ENCODE measurements at places on chromosomes 13 and 19.

DNA sequence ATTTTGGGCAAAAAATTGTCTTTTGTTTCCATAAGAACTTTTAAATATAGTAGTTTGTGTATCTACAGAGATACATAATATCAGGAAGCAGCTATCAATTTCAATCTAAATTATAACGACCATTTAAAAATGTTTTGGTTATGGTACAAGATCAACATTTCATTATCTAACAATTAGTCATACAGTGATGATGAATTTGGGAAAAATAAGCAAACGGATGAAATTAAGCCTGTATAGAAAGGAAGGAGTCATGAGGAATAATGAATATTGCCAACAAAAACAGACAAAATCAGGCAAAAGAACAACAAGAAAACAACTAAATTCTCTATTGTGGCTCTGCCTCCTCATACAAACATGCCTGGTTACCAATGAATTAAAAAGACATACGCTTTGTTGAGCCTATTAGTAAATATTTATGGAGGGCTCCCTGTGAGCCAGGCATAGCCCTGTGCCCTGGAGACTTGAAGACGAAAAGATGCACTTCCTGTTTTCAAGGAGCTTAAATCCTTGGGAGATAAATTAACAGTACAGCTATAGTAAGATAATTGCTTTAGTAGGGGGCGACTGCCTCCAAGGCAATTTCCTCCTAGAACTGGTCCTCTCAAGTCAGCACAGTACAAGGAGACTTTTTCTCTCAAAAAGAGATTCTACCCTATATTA is 73.0 kb downstream of the NALCN start:
- no peak for DNase-seq

DNA sequence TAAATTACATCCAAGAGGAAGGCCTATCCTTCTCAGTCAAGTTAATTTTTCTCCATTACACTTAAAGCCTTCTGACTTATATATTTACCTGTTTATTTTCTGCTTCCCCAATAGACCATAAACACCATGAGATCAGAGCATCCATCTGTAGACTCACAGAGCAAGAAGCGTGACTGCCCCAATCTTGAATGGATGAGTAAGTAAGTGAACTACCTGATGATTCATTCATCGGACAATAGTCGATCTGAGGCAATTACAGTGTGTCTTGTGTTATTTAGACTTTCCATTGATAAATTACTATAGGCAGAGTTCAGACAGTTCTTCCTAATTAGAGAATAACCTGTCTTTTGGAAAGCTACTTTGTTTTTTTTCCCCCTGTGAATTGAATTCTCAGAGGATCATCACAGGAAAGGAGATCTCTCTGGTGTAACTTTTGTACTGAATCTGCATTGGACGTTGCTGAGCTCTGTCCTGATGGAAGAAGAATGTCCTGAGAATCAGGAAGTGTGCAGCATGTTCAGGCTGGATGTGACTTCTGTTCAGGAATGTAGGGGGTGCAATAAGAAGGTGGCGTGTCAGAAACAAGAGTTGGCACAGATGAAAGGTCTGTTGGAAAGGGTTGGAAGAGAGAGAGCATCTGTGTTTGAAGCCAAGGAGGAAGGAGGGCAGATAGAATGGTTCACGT is 367.0 kb downstream of the NALCN start:
- DNase-seq, result no peak

DNA sequence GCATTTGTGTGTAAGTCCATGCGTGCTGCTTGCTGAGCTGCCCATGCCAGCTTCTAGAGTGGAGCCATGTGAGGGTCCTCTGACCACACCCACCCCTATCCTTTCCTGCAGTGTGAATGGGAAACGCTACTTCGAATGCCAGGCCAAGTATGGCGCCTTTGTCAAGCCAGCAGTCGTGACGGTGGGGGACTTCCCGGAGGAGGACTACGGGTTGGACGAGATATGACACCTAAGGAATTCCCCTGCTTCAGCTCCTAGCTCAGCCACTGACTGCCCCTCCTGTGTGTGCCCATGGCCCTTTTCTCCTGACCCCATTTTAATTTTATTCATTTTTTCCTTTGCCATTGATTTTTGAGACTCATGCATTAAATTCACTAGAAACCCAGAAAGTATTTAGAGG is 10.3 kb downstream of the TBCB start:
- DNase-seq, result no peak

DNA sequence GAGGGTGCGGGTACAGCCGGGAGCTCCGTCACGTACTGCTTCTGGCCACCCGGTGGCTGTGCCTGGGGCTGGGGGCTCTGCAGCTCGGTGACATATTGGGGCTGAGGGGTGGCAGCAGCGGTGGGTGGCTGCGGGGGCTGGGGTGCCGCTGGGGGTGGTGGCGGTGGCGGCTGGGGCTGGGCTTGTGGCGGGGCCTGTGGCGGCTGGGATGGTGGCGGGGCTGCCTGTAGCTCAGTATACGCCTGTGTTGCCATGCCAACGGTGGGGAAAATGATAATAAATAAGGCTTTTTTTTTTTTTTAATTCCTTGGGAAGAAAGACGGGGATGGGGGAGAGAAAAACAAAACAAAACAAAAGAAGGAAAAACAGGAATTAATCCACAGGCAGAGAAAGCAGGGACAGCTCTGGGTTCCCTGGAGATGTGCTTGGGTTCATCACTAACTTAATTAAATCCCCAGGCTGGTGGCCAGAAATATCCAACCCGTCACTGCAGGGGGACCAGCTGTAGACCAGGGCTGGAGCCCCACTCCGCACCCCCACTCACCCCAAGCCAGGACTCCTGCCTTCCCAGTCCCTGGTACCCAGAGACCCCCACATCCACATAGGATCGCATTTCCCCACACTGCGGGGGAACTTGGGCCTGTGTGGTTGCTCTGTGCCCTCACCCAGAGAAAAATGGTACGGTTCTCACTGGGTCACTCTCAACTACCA is 12.4 kb downstream of the RFX1 start:
- no peak for DNase-seq

GRCh38 chr19:53466726-53467484 is 628 bp upstream of the ZNF813 start:
- DNase-seq, result no peak

DNA sequence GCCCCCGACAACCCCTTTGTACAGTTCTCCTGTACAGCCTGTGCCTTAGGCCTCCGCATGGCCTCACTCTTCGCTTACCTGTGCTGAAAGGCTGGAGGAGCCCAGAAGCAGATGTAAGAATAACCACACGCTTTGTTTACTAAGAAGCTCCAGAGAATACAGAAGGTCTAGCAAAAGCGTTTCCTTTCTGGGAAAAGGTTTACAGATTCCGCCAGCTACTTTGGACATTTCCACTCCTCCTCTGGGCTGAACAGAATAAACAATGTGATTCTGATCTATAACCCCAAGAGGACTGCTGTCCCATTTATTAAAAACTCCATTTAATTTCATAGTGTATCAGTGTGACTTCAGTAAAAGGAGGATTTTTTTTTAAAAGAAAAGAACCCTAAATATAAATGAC is 339.2 kb downstream of the DNAJC15 start:
- DNase-seq, result no peak

- DNase-seq, result no peak
These were observed 2.5 kb downstream of the ICAM5 start for GRCh38 chr19:10292206-10292788.

- DNase-seq, result no peak
These were observed 51.2 kb downstream of the NLRP12 start for GRCh38 chr19:53772943-53773342.

DNA sequence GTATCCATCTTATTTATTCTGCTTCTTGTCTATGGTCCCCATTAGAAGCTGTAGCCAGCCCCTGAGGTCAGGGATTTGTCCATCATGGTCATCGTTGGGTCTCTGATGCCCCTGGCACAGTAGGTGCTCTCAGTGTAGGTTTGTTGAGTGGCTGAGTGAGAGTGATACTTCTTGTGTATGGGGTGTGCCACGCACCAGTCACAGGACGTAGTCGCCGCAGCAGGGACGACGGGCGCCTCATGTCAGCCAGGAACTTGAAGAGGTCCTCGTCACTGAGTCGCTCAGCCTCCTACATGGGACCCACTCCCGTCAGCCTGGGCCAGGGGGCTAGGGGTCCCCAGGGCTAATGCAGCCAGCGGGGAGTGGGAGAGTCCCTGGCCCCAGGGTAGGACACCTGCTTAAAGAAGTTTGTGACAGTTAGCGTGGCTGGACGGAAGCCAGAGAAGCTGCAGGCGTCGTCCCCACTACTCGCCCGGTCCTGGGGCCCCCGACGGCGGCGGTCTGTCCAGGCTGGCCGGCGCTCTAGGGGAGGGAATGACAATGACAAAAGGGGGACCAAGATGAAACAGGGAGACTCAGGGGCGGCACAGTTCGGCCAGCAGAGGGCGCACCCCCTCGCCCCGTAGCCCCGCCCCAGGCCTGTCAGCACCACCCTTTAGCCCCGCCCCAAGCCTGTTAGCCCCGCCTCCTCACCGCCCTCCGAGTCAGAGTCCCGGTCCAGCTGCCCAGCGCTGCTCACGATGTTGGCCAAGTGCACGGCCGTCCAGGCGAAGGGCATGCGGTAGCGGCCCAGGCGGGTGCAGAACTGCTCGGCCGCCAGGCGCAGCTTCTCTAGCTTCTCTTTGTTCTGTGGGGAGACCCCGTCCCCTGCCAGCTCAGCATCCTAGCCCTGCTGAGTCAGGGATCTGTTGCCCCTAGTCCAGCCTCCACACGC is 3.7 kb downstream of the ANGPTL8 start:
- no peak for DNase-seq

GRCh38 chr19:34282611-34283519 is 28.5 kb downstream of the GARRE1 start:
- DNase-seq, result no peak

DNA sequence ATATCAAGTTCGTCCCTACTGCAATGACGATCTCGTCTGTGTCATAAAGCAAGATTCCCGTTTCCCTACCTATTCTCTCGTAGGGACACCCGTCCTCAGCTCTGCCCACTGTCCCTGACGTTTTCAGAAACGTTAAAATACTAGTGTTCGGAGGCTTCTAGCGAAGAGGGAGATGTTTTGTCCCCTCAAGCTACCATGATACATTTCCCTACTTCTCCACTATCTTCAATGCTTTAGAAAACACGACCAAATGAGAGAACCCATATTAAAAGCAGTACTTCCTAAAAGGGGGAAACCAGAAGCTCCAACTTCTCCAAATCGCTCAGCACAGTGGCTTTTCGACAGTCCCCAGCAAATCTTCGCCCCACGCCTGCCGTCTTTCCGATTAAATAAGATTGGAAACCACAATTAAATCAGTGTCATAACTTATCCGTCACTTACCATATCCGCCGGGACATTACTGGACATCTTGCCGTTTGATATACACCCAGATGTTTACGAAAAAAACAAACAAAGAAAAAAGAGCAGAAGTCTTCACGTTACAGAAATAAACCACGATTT is 1.3 kb downstream of the UBL3 start:
- DNase-seq, result no peak

- no peak for DNase-seq
These were observed 2.2 kb downstream of the ZIC2 start for GRCh38 chr13:99983499-99984401.

- DNase-seq, result no peak
These were observed 468 bp upstream of the SERTM1 start for GRCh38 chr13:36673352-36673751.

GRCh38 chr19:44570984-44571684 is 41.7 kb upstream of the CEACAM20 start:
- peak; percentile 71 for DNase-seq

DNA sequence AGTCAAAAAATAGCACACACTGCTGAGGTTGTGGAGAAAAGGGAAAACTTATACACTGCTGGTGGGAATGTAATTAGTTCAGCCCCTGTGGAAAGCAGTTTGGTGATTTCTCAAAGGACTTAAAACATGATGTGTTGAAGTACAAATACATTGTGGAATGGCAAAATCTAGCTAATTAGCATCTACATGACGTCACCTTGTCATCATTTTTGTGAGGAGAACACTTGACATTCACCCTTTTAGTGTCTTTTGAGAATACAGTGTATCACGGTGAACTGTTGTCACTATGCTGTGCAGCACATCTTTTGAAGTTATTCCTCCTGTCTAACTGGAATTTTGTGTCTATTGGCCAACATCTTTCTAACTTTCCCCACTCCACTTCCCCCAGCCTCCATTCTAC is 5.6 kb downstream of the OR7A10 start:
- DNase-seq, result no peak

DNA sequence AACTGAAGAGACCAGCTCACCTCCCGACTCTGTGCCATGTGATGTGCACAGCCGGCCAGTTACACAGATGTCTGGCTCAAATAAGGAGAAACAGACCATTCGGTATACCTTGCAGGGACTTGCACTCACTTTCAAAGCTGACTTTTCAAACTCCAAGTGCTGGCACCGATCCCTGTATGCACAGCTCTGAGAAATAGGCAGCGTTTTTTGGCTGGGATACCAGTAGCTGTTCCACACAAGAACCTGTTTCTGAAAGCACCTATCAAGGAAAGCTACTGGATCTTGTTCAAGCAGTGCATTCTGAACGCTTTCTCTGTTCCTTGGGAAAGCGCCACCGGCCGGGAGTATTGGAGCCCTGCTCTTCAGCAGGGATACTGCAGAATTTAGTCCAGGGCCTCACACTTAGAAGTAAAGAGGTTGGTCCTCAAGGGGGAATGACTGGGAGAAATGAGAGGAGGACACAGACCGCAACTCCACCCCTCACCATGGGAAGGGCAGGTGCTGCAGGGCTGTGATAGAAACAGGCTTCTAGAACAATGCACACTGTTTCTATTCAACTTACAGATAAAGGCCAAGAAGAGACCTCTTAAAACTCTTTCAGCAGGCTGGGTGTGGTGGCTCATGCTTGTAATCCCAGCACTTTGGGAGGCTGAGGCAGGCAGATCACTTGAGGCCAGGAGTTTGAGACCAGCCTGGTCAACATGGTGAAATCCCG is 53.6 kb upstream of the PABPC3 start:
- no peak for DNase-seq

DNA sequence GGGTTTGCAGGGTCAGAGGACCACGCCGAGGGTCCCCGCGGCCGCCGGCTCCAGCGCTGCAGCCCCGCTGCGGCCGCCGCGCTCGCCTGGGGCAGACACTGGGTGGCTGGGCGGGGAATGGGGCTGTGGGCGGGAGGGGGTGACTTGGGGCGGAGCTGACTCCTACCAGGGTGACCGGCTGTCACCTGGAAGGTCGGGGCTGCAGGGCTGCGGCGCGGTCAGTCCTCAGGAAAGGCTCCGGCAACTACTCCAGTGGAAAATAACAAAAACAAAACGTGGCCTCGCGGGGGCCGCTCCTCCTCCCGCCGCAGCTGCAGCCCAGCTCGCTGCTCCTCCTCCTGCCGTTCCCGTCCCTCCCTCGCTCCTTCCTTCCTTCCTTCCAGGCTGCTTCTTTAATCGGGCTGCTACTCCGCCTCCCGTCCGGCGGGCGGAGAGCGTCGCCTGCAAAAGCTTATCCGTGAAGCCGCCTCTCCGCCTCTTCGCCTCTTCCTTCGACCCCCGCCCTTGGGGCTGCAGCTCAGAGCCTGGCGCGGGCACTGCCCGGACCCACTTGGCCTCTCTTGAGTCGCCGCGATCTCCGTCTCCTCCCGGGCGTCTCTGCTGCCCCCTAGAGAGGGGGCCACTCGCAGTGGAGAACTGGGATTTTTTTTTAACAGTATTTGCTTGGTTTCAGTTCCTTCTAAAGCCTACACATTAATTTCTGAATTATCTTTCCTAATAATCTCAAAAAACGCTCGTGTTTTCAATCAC is at the start of gene TBC1D4:
Gene TBC1D4, minus strand, starts transcription at position 100 of the 750 bp plus-strand sequence. CDS start 402 bp downstream, outside the sequence.
- peak; percentile 85 for DNase-seq

Data from SW 1271 (cell line).